ENCODE measurements at places on chromosomes 2 and 18.

DNA sequence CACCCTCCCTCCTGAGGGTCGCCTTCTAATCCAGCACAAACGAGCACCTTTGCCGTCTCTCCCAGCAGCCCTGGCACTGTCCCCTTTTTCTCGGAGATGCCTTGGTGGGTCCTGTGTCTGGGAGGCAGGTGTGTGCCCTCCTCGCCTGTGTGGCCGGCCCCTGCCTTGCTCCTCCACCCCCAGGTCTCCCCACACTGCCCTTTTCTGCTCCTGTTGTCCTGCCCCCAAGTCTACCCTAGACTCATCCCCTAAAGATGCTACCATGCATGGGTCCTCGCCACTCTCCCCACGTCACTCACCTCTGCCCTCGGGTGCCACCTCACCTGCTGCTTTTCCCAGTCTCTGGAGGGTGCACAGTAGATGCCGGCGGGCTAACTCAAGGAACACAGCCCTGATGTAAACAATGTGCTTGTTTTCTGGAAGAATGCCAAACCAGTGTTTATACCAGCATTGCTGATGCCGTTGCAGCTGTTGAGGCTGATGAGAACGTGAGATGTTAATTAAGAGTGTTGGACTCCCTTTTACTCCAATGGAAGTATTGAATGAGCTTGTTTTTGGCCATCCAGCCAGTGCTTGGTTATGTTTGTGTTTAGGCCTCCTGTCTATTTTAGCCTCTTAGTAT, 223.1 kb downstream of the AGAP1 start:
- peak; percentile 56 for DNase-seq

- no peak for DNase-seq
Measured at GRCh38 chr18:23499291-23499781, 4.0 kb upstream of the RMC1 start.

GRCh38 chr18:79102886-79103285, 33.7 kb downstream of the ATP9B start:
- no peak for DNase-seq

DNA sequence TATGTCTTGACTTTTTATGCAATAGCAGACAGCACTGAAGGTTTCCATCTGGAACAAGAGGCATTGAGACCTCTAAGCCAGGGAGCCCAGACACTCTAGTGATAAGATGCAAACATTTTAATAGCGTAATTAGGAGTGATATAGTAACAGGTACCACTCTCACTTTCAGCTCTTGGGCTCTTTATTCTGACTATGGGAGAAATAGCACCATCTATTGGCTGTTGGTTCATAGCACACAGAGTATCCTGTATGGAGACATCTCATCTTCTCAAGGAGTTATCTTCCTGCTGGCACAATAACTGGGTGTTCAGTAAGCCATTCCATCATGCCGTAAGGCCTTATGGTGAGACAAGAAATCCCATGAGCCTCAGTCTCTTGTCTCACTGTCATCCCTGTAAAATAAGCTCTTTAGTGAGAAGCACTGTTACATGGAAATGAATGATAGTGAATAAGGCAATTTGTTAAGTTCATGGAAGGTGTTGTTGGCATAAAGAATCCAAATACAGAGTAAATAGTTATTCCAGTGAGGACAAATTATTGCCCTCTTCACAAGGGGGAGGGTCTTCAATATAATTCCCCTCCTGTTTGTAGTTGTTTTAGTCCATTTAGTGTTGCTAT, 48.3 kb downstream of the THUMPD2 start:
- DNase-seq, result no peak

GRCh38 chr2:9467687-9468086, 6.7 kb upstream of the IAH1 start:
- DNase-seq, result no peak

DNA sequence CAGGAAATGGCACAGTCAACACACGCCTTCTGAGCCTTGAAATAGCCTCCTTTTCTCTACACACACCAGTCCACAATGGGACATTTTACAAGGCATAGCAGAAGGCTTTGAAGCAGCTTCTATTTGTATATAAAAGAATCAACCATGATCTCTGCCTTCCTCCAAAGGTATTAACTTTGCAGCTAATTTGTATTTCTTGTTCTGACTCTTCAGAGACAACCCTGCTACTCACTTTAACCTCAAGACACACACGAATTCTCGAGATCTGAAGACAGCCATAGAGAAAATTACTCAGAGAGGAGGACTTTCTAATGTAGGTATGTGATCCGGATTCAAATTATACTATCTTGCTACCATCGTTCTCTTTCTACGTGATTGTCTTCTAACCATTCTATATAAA, 104.6 kb downstream of the VIT start:
- no peak for DNase-seq

- no peak for DNase-seq
Measured at GRCh38 chr2:101405351-101405899, 18.1 kb upstream of the CREG2 start.

DNA sequence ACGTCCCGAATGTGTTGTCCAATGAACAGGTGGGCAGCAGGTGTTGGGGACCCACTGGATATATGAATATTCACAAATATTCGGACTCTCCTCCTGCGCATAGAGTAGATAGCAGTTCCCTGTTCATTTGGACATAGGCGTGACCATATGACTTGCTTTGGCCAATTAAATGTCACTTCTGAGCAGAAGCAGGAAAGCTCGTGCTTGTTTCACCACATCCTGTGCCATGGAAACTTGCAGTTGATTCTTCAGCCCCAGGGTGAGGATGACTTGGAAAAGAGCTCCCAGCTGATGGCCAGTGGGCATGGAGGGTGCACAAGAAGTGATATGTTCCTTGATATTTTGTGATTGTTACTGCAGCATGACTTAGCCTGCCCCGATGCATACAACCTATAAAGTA, 52.6 kb downstream of the PTPRM start:
- DNase-seq, result no peak

- DNase-seq, result no peak
Measured at GRCh38 chr2:203690441-203691047, 15.9 kb upstream of the CD28 start.

GRCh38 chr18:28705482-28705881, 528.6 kb upstream of the CDH2 start:
- DNase-seq, result peak; percentile 77

DNA sequence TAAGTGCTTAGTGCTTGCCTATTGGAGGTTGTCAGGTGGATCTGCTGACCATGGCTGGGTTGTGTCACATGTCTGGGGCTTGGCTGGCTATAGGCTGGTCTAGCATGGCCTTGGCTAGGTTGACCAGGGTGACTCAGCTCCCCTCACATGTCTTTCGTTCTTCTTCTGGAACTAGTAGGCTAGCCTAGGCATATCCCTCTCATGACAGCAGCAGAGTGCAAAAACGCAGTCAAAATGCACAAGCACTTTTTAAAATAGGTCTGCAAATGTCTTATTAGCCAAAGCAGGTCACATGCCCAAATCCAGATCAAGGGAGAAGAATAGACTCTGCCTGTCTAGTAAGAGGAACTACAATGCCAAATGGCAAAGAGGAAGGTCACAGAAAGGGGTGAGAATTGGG, 179.7 kb upstream of the ACVR2A start:
- DNase-seq, result no peak

DNA sequence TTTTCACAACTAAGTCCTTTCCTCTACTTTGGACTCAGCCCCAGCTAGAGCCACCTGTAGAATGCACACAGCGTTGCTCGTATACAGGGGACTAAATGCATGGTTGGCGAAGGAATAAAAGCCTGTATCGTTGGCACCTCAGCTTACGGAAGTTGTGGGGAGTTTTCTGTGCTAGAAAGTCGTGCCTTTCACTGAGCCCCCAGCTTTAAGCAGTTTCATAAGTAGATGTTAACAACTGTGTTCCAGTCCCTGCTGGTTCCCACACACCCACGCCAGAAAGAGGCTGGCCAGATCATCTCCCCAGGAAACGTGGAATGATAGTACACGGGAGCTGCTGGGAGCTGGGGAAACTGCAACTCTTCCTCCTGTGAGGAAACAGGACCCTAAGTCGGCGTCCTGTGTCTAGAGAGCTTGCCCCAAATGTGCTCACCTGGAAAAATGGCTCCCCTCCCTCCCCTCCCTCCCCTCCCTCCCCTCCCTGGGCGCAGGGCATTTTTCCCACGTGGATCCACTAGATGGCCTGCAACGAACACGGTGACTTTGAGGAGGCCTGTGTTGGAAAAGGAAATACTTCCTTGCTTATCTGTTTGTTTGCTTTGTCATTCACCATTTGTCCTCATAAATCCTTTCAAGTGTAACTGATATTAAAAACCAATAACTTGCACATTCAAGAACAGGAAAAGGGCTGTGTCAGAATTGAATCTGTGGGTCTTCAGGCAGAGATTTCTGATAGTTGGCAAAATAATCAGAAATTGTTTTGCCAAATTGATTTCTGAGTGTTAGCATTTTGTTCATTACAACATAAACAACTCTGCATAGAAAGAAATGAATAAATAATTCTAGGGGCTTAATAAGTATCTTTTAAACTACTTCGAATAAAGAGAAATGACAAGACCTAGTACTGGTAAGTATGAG, 43.9 kb upstream of the RFX8 start:
- DNase-seq, result no peak

DNA sequence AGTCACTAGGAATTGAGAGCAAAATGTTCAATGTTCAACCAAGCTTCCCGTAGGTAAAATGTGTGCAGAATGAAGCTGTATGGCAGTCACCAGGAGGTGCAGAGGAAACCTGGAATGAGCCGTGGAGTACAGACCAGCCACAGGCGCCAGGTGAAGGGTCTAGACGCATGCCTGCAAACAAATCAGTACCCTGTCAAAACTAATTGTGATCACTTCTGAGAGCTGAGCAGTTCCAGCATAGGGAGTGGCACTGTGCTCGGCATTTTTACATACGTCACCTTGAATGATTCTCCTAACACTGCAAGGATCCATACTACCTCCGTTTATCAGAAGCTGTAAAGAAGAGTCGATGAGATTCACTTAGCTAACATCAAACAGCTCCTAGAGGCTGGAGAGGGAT, 346.1 kb upstream of the ID2 start:
- DNase-seq, result no peak

- DNase-seq, result no peak
Measured at GRCh38 chr2:29700560-29700959, 220.8 kb downstream of the ALK start.

DNA sequence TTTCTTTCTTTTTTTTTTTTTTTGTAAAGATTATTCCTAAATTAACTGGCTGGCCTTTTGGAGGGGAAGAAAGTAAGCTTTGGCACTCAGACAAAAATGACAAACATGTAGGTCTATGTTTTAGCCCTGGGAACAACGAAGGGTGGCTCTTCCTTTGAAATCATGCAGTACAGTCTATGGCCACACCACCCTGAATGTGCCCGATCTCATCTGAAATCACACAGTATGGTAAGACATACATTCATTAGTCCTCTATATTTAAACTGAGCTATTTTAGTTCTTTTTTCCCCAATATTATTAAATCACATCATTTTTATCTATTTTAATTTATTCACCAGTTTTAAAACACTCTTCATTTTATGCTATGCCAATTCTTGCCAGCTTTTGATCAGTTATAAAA, 48.2 kb downstream of the PLA2R1 start:
- DNase-seq, result no peak

- DNase-seq, result no peak
Measured at GRCh38 chr2:135874777-135875365, 1.4 kb downstream of the MCM6 start.

DNA sequence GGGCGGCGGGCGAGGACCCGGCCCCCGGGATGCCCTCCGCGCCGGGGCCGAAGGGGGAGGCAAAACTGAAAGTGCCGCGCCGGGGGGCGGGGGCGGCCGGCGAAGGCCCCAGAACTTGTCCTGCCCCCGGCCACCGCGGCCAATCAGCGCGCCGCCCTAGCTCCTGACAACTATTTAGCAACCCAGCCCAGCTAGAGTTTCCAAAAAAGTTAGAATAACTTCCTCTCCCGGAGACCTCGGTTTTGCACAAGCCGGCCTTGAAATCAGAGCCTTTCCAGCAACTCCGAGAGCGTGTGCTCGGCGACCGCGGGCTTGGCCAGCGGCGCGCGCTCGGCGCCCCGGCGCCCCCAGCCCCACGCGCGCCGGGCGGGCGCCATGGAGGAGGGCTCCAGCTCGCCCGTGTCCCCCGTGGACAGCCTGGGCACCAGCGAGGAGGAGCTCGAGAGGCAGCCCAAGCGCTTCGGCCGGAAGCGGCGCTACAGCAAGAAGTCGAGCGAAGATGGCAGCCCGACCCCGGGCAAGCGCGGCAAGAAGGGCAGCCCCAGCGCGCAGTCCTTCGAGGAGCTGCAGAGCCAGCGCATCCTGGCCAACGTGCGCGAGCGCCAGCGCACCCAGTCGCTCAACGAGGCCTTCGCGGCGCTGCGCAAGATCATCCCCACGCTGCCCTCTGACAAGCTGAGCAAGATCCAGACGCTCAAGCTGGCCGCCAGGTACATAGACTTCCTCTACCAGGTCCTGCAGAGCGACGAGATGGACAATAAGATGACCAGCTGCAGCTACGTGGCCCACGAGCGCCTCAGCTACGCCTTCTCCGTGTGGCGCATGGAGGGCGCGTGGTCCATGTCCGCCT, at the start of gene TWIST2:
Gene TWIST2 (plus strand): TSS at position 245 of the 850 bp plus-strand sequence. CDS start 131 bp downstream, at position 376.
- DNase-seq, result no peak

GRCh38 chr2:8376603-8377410, 305.0 kb upstream of the ID2 start:
- no peak for DNase-seq

DNA sequence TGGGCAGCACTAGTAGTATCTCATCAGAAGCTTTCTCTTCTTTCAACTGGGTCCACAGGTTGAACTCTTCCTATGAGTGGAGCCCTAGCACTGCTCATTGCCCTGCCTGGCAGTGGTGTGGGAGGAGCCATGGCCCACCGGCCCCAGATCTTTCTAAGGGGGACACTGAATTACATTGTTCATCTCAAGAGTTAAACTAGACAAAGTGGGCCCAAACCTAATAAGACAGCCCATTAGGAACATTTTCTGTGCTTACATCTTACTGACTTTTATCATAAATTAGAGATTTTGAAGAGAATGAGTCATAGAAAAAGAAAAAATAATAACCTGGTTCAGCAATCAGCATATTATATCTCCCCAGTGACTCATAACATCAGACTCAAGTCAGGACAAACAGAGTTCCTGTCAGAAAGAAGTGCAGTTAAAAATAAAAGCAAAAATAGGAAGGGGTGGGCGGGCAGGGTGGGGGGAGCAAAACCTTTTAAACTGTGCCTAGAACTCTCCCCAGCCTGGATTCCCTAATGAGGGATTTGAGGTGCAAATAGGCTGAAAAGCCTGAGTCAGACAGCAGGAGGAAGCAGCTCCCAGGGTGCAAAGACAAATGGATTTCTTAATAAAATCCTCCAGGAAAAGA, 161.6 kb upstream of the TRIB2 start:
- no peak for DNase-seq

DNA sequence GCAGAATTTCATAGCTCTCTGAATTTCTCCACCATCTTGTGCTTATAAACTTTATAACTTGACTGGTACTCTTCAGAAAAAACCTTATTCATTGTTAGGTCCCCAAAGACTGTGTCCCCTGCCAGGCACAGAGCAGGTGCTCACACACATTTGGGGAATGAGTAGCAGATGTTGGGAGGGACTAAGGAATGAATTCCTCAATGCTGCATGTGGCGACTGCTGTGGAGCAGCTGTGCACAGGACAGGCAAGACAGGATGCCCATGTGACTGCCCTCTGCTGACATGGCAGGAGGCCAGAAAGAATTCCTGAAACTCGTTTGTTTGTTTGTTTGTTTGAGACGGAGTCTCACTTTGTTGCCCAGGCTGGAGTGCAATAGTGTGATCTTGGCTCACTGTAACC, 122.3 kb upstream of the ITGA6 start:
- DNase-seq, result no peak

Measured in NCI-H2227 treated with DMSO at 0.1 percent for 48 hours (cell line).